Activated CD4-positive, alpha-beta memory T cell treated with anti-CD3 and anti-CD28 coated beads for 36 hours (primary cell): ENCODE measurements at places on chromosomes 16 and 17. TPM values are rescaled to one million over a fixed set of nuclear protein-coding genes. Genes with fewer than 3 reads are reported as not detected.

MAP2K6 gene
- 2.2 TPM for total RNA-seq

PRSS22 gene
- total RNA-seq, result 0.24 TPM

NGFR gene
- total RNA-seq, result 0.17 TPM

NME3 gene
- total RNA-seq, result 53.1 TPM

ST6GALNAC2 gene
- 0.19 TPM for total RNA-seq

KRT33B gene
- not detected for total RNA-seq

TEFM gene
- total RNA-seq, result 9.7 TPM

DNAI2 gene
- 1.6 TPM for total RNA-seq

NPTX1 gene
- 1.4 TPM for total RNA-seq

SSH2 gene
- total RNA-seq, result 33.1 TPM

GIT1 gene
- total RNA-seq, result 54.4 TPM

SOX15 gene
- total RNA-seq, result not detected

TTYH2 gene
- total RNA-seq, result 7.9 TPM

SLC7A6OS gene
- total RNA-seq, result 20.6 TPM

DYNC1LI2 gene
- total RNA-seq, result 37.9 TPM

TP53TG3E gene
- total RNA-seq, result not detected

CHD9NB gene
- not detected for total RNA-seq

ICAM2 gene
- total RNA-seq, result 66.7 TPM

ARSG gene
- 10.8 TPM for total RNA-seq

SLC39A11 gene
- 15.2 TPM for total RNA-seq

BEAN1 gene
- total RNA-seq, result not detected

NACA2 gene
- total RNA-seq, result not detected

LGALS9 gene
- total RNA-seq, result 45.4 TPM

MT1M gene
- total RNA-seq, result not detected

KIF2B gene
- not detected for total RNA-seq

CENPV gene
- 44.2 TPM for total RNA-seq

CSH2 gene
- not detected for total RNA-seq

P2RX1 gene
- 0.43 TPM for total RNA-seq

MEIOC gene
- total RNA-seq, result 0.46 TPM

ENPP7 gene
- total RNA-seq, result not detected

TUBG2 gene
- 10.1 TPM for total RNA-seq

KRT28 gene
- not detected for total RNA-seq
